ENCODE measurements at places on chromosomes 5 and 9. TPM values are rescaled to one million over a fixed set of nuclear protein-coding genes. Genes with fewer than 3 reads are reported as not detected.

DNA sequence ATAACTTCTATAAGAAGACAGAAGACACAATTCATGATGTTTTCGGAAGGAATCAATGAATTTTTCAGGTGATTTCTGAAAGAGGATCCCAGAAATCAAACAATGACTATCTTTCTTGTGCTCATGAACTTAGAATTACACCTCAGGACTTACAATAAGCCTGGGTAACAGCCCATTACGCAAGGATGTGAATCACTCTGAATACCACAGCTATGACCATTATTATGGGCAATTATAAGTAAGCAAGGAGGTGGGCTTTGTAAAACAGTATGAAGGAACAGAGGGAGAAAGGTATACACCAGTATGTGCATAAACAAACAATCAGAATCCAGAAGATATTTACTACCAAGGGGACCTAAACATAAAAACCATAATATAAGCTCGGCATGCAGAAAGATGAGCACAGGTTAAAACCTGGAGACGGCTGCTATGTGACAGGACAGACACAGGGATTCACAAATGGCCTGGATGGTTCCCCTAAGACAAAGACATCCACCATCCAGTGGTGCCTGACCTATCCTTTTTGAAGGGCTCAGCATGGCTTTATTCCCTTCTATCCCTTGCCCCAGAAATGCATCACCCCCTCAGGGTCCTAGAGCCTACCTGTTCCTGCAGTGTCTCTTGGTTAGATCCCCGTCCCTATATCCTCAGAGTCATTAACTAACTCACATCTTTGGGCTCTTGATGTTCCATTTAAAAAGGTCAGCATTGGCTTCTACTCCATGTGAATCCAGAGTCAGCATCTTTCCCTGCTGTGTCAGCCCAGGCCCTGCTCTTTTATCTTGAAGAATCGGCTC, 21.8 kb upstream of the PPP2CA start:
- H3K4me3 ChIP-seq = no peak overlapping the region
- no peak overlapping the region for H3K27ac ChIP-seq
- H3K36me3 ChIP-seq = no peaks in the 10 kb centered on the region

Gene CFAP157
- total RNA-seq = 26.5 TPM

Gene SH3PXD2B
- total RNA-seq = 29.4 TPM

DNA sequence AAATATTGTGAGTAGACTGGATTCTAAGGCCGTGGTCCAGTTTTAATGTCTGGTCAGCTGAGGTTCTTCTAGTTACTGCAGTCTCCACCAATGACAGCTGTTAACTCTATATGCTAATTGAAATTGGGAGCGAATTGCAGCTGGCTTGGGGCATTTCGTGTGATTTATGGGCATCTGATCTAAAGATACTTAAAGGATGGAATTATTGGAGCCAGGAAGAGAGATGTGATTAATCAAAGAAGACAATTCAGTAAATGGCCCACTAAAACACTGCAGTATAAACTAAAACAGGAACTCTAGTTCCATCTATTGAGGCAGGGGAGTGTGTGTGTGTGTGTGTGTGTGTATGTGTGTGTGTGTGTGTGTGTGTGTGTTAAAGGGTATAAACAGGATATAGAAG, 157.5 kb upstream of the IQGAP2 start:
- no peak overlapping the region for H3K27ac ChIP-seq
- no peak for DNase-seq
- no peaks in the 10 kb centered on the region for H3K27me3 ChIP-seq
- no peaks in the 10 kb centered on the region for H3K4me1 ChIP-seq

- no peak overlapping the region for H3K27ac ChIP-seq
- H3K36me3 ChIP-seq = no peaks in the 10 kb centered on the region
- no peak for DNase-seq
- H3K27me3 ChIP-seq = no peaks in the 10 kb centered on the region
Observed at GRCh38 chr5:5544094-5544663, 121.7 kb downstream of the ICE1 start.

Gene ANKRD31
- total RNA-seq = 10.3 TPM

Gene TPPP
- total RNA-seq = 2.9 TPM

Gene TLX3
- not detected for total RNA-seq

Gene ITGA2
- 1.0 TPM for total RNA-seq

GRCh38 chr5:116838011-116838536, 263.5 kb upstream of the SEMA6A start:
- no peaks in the 10 kb centered on the region for H3K4me1 ChIP-seq
- no peak overlapping the region for H3K27ac ChIP-seq
- H3K27me3 ChIP-seq = no peaks in the 10 kb centered on the region
- DNase-seq = no peak

Gene CCNJL
- 47.0 TPM for total RNA-seq

Gene FIBCD1
- total RNA-seq = 33.5 TPM

DNA sequence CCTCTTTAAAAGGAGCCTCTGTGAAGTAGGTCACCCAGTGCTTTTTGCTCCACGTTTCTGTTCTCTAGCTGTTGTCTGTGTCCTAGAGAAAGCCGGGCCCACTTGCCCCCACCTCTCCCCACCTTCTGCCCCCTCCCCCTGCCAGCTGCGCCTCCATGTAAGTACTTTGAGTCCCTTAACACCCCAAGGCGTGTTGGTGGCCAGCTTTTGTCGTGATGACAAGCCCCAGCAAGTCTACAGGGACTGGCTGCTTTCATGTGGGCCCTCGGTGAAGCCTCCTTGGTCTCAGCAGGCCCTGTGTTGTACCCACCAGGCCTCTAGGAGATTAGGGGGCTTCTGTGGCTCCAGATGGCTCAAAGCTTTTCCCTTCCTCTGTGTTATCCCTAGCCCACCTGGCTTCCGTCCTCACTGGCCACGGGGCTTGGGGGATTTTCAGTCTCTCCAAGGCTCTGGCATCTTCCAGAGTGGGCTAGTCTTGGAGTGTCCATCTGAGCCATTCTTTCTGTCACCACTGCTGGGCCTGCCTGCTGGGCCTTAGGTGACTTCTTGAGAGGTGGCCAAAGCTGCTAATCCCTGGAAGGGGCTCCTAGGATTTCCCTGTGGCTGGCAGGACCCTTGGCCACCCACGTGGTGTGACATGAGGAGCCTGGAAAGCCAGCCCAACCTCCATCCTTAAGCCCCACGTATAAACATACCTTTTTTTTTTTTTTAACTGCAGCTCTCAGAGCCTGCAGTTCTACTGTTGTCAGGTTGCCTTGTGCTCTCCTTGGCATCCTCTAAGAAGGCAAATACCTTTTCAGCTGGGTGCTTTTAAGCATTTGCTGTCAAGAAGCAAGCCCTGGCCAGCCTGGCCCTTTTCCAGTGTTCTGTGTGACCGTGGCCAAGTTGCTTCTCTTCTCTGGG, 1.1 kb upstream of the NDST1 start:
- H3K4me1 ChIP-seq = peaks cover 97% of the 10 kb centered on the region
- peak overlapping the region; percentile 77 for H3K27ac ChIP-seq
- no peaks in the 10 kb centered on the region for H3K27me3 ChIP-seq
- DNase-seq = no peak
- H3K36me3 ChIP-seq = no peaks in the 10 kb centered on the region
- no peak overlapping the region for H3K4me3 ChIP-seq

Gene SPINK6
- not detected for total RNA-seq

Gene SPEF2
- 17.8 TPM for total RNA-seq

Gene CSF1R
- total RNA-seq = 15.7 TPM

- no peaks in the 10 kb centered on the region for H3K27me3 ChIP-seq
- H3K4me1 ChIP-seq = no peaks in the 10 kb centered on the region
Observed at GRCh38 chr9:5650356-5651105, 21.6 kb downstream of the RIC1 start.

GRCh38 chr5:151751593-151751992, 6.8 kb downstream of the ATOX1 start:
- no peaks in the 10 kb centered on the region for H3K27me3 ChIP-seq
- H3K4me1 ChIP-seq = peaks cover 4% of the 10 kb centered on the region
- no peak overlapping the region for H3K4me3 ChIP-seq
- H3K27ac ChIP-seq = no peak overlapping the region

Gene CDX1
- total RNA-seq = 5.2 TPM

GRCh38 chr5:174832025-174832424, 107.6 kb downstream of the MSX2 start:
- H3K4me3 ChIP-seq = no peak overlapping the region
- DNase-seq = no peak
- no peak overlapping the region for H3K27ac ChIP-seq
- H3K36me3 ChIP-seq = no peaks in the 10 kb centered on the region
- no peaks in the 10 kb centered on the region for H3K27me3 ChIP-seq
- H3K4me1 ChIP-seq = no peaks in the 10 kb centered on the region

DNA sequence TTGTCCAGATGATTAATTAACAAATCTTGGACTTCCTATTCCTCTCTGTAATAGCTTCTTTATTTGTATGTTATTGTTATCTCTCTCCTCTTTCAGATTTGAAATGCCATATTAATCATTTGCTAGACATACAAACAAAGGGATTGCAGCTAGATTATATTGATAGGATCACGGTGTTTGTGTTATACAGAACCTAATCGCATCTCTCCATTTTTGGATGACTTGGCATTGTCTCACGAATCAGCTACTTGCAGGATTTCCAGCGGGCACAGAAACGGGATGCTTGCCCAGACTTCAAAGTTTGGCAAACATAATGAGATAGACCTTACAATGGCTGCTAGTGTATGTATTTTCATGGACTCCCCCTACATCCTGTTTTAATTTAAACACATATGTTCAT, 368.1 kb downstream of the TLE4 start:
- no peaks in the 10 kb centered on the region for H3K4me1 ChIP-seq
- no peaks in the 10 kb centered on the region for H3K27me3 ChIP-seq

Gene LCN1
- not detected for total RNA-seq

Gene GMCL2
- 11.0 TPM for total RNA-seq

GRCh38 chr9:38697776-38698300, 22.1 kb downstream of the FAM240B start:
- H3K36me3 ChIP-seq = no peaks in the 10 kb centered on the region
- H3K4me3 ChIP-seq = no peak overlapping the region
- DNase-seq = no peak
- H3K4me1 ChIP-seq = no peaks in the 10 kb centered on the region

DNA sequence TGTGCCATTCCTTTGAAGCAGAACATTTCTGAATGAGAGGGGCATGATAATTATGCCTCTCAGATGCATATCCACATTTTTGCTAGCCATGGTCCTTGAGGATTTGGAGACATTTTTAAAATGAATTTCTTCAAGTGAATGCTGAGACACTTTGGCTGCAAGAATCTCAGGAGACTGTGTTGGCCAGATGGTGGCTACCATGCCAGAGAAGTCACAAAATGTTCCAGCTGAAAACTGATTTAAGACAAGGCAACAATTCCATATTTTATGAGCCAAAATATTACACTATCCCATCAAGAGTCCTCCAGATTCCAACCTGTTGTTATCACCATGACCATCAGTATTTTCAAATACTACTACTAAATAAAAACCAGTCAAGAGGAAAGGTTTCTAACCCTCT, 859.5 kb upstream of the DMAC1 start:
- H3K4me3 ChIP-seq = no peak overlapping the region
- no peaks in the 10 kb centered on the region for H3K36me3 ChIP-seq
- no peak for DNase-seq
- H3K27me3 ChIP-seq = no peaks in the 10 kb centered on the region

DNA sequence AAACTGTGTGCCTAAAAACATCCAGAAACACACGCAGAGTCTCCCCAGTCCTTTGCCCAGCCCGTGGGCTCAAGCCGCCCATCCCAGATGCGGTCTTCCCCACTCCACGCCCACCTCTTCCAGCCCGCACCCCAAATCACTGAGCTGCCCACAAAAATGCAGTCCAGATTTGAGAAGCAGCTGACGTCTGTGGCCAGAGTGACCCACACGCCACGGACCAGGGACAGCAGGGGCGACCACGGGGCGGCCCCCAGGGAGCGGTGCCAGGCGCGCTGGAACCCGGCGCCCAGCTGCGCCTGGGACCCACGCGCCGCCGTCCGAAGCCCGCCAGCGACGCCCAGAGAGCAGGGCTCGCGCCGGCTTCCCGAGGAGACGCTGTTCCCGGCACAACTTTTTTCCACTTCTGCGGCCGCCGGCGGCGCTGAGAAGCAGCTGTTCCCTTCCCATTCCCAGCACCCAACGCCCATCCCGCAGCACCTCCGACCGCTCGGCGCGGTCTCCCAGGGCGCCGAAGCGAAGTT, 674 bp downstream of the LHFPL2 start:
- peaks cover 41% of the 10 kb centered on the region for H3K4me1 ChIP-seq
- H3K36me3 ChIP-seq = no peaks in the 10 kb centered on the region
- no peaks in the 10 kb centered on the region for H3K27me3 ChIP-seq
- peak overlapping the region; percentile 83 for H3K4me3 ChIP-seq
- H3K27ac ChIP-seq = peak overlapping the region; percentile 85
- peak; percentile 57 for DNase-seq

- DNase-seq = no peak
- no peaks in the 10 kb centered on the region for H3K36me3 ChIP-seq
- H3K27ac ChIP-seq = no peak overlapping the region
- no peaks in the 10 kb centered on the region for H3K27me3 ChIP-seq
- H3K4me3 ChIP-seq = no peak overlapping the region
- no peaks in the 10 kb centered on the region for H3K4me1 ChIP-seq
Observed at GRCh38 chr5:8192840-8193239, 323.9 kb downstream of the MTRR start.

Gene CER1
- total RNA-seq = 0.25 TPM

DNA sequence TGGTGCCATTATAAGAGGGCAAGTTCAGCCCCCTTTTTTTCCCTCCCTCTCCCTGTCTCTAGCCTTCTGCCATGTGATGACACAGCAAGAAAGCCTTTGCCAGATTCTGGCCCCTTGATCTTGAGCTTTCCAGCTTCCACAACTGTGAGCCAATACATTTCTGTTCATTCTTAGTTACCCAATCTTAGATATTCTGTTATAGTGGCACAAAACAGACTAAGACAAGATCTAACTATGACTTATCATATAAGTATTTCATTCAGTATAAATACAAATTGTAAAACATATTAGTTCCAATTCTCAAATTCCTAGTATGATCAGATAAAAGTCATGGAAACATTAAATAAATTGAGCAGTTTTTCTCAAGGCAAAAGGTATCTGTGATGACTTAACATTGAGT, 276.3 kb downstream of the COX7C start:
- H3K27me3 ChIP-seq = no peaks in the 10 kb centered on the region
- no peak overlapping the region for H3K27ac ChIP-seq
- H3K36me3 ChIP-seq = no peaks in the 10 kb centered on the region
- H3K4me1 ChIP-seq = no peaks in the 10 kb centered on the region
- DNase-seq = no peak
- no peak overlapping the region for H3K4me3 ChIP-seq

GRCh38 chr9:98607152-98607551, 101.6 kb downstream of the GABBR2 start:
- no peak for DNase-seq
- H3K4me3 ChIP-seq = no peak overlapping the region
- peaks cover 18% of the 10 kb centered on the region for H3K4me1 ChIP-seq
- no peaks in the 10 kb centered on the region for H3K36me3 ChIP-seq

All from testis (tissue), 5 donors.